ENCODE measurements at places on chromosomes 3 and 15.
A peak's percentile ranks its signal among the peaks of the same experiment; 100 is the strongest.

DNA sequence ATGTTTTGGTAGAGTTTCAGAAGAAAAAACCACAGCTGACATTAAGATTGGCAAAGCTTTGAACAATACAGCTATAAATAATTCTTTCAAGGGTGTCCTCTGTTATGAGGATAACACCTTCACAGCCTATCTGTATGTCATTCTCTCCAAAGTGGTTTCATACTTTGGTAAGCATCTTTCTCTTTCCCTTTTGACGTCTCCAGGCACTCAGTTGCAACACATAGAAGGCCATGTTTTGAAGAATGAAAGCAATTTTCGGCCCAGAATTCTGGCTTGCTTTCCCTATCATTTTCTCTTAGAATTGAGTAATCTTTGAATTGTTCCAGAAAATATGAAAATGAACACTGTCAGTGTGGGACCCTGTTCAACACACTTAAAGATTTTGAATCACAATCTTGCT lies 200.0 kb upstream of the CBLB start:
- peak; percentile 75 for ATAC-seq

- ATAC-seq: no peak
Measured at GRCh38 chr3:159899166-159899565, 89.5 kb upstream of the IL12A start.

GRCh38 chr3:124401843-124402242 lies 328.4 kb upstream of the UMPS start:
- ATAC-seq: no peak

- ATAC-seq: no peak
Measured at GRCh38 chr3:56591262-56591661, 34.3 kb downstream of the CCDC66 start.

GRCh38 chr15:65926899-65927298 lies 57.6 kb downstream of the RAB11A start:
- no peak for ATAC-seq

GRCh38 chr15:64459066-64459781 lies 1.2 kb upstream of the ZNF609 start:
- no peak for ATAC-seq

DNA sequence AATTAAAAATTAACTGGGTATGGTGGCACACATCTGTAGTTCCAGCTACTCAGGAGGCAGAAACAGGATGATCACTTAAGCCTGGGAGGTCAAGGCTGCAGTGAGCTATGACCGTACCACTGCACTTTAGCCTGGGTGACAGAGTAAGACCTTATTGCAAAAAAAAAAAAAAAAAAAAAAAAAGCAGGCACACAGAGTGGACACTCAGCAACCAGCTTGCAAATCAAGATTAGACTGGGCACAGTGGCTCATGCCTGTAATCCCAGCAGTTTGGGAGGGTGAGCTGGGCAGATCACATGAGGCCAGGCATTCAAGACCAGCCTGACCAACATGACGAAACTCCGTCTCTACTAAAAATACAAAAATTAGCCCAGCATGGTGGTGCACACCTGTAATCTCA lies 5.4 kb downstream of the CLN6 start:
- no peak for ATAC-seq

- ATAC-seq: no peak
Measured at GRCh38 chr3:152915695-152916094, 80.8 kb downstream of the P2RY1 start.

DNA sequence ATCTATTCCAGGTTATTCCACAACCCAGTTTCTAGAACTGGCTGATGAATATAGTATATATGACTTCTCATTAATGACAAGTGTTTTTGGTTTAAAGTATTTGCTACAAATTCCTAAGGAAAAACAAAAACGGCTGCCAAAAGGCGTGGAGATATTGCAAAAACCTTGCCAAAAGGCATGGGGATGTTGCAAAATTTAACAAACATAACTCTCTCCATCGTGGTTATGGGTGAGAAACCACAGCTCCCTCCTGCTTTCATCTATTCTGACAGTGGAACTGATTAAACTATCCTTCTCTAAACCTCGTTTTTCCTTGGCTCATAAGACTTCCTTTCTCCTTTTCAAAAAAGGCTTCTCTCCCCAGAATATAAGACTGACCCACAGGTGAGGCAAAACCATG lies 342.0 kb upstream of the PDZRN3 start:
- ATAC-seq: no peak

DNA sequence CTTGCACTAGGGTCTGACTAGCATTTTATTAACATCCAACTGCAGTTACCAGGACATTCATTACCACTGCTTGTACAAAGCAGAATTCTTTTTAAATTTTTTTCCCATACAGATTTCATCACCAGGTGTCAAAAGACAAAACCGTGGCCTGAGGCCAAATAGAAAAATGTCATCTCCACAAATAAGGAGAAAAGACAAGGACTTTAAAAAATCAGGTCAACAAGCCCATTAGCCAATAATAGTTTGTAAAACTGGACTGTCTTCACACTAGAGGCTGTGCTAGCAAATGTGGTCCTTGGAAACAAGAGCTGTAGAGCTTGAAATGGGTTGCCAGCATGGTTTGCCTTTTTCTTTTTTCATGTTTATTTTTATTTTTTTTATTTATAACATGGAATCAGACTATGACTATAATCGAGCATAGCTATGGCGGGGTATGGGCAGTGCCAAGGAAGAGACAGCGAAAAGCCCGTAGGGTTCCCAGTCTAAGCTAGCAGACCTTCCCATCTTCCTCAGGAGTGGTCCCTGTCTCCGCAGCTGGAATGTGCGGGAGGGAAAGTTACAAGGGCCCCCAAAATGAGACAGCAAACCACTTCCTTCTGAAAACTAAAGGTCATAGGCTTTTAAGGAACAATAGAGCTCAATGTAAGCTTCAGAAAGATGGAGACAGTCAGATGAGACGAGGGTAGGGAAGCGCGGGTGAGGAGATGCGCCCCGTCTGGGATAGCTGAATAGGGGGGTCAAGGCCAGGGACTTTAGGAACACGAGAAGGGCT lies 1.5 kb downstream of the PTPN9 start:
- ATAC-seq: no peak

- ATAC-seq: no peak
Measured at GRCh38 chr15:92822216-92823144, 77.6 kb upstream of the CHD2 start.

- ATAC-seq: no peak
Measured at GRCh38 chr3:172777901-172778300, 27.4 kb downstream of the ECT2 start.

DNA sequence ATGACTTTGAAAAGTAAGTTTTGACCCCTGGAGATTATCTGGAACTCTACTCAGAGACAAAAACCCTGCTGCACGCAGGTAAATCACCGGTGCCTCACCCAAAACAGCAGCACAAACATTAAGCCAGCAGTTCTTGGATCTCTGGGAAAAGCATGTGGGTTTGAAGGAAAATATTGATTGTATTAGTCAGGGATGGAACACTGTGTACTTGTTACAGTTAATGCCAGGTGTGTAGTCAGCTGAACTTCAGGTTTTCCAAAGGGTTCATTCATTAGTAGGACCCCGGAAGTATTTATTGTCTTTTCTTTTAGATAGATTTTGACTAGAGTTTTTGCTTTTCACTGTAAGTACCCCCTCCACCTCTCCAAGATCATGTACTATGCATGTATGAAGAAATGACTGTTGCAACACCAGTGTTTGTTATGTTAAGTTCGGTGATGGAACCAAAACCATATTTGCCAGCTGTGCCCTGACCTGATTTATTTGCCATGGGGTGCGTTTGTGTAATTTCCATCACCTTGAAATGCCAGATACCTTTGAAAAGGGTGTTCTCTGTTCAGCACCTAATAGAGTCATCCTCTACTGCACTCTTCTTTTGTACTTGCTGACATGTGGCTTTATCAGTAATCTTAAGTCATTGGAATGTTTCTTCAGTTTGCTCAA lies 14.5 kb downstream of the ARHGEF26 start:
- ATAC-seq: peak; percentile 31

DNA sequence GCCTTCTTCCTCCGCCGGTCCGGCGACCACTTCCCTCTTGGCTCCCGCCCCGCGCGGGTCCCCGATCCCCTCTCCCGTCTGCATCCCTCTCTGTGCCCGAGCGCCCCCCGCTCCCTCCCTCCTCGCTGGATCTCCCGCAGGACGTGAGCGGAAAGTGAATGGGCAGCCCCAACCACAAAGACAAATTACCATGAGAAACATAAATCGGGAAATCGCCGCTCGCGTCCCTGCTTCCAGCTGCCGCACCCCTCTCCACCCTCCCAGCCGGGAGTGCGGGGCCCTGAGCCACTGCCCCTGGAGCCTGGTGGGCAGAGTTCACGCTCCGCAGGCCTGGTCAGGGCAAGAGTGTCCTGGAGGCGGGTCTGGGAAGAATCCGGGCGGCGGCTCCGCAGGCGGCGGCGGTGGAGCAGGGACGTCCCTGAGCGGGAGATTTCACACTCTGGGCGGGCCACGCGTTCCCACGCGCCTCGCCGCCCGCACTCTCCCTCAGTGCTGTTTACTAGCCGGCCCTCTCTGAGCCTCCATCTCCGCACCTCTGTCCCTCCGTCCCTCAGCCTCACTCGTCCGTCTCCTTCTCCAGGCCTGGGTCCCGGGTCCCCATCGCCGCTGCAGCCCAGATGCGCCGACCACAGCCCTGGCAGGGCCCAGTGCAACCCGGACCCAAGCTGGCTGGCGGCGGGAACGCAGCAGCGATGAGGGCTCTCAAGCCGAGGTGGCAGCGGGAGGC lies 835 bp downstream of the SEMA5B start:
- peak; percentile 55 for ATAC-seq

GRCh38 chr3:118226206-118226605 lies 808.4 kb downstream of the IGSF11 start:
- ATAC-seq: no peak

DNA sequence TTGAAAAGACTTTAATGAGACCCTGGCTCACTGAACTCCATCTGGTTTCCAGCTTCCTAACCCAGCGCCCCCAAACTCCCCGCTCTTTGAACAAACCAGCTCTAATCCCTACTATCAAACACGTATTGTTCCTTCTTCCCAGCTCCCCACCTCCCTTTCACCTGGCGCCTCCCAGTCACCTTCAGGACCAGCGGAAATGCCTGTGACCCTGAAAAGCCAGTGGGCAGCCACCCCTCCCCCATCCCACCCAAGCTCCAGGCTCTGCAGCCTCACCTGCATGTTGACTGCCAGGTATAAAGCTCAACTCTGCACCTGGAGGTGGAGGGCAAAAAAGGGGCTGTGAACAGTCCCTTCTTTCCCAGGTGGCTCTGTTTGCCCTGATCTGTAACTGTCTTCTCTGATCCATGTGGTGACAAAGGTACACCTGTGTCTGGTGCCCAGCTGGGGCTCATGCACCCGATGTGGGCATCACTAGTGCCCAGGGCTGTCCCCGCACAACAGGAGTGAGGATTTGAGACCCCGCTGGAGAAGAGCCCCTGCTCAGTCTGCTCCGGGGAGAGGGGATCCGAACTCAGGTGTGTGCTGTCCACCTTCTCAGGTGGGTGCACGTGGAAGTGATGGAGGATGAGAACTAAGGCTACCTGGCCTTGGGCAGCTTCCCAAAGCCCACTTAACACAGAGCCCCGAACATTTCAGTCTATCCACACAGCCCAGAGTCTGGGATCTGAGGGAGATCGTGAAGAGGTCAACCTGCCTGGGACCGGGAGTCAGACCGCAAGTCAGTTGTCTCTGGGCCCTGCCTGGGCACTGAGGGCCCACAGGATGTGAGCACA lies 128.9 kb downstream of the NSMCE3 start:
- ATAC-seq: no peak

- peak; percentile 39 for ATAC-seq
Measured at GRCh38 chr15:85764649-85765277, 30.0 kb downstream of the KLHL25 start.

DNA sequence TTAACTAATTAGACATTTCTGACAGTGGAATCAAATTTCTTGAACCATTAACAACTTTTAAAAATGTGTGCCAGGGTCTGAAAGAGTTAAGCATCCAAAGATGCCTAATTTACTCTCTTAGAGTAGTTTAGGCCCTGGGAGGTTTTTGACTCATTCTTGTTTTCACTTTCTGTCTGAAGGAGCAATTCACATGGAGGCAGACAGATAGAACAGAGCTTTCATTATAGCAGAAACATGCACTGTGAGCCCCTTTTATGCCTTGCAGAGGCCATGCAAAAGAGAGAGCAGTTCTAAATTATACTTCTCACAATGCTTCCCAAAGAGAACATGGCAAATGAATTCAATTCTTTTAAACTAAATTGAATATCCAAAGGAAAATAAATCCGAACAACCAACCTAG lies 554.8 kb downstream of the MFSD1 start:
- no peak for ATAC-seq

GRCh38 chr15:78101423-78102105 lies 9.2 kb downstream of the SH2D7 start:
- ATAC-seq: no peak

DNA sequence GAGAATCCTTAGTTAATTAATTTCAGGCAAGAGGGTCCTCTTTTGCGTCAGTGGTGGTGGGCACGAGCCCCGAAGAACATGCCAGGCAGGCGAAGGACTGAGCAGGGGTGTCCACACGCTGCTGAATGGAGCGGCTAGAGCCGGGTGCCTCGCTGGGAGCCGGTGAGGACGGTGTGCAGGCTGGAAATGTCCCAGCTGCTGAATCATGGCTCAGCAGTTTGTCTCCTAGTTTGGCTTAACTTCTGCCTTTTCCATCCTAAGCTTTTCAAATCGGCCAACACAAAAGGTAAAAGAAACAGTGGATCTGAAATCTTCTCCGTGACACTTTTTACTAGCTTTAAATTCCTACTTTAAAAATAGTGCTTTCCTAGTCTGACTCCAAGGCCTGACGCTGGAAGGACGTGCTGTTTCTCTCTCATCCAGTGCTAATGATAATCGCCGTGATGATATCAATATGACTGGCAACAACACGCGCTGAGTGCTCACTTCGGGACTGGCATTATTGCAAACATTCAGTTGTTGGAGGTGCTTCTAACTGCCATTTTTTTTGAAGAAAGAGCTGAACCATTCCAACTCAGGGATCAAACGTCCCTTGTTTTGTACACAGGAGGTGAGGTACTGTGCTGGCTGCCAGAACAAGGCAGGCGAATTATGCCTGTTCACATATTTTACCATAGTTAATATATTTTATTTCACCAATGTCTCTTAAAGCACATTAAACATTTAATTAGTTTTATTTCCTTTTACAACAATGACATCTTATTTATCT lies 19.8 kb downstream of the PCSK6 start:
- no peak for ATAC-seq

DNA sequence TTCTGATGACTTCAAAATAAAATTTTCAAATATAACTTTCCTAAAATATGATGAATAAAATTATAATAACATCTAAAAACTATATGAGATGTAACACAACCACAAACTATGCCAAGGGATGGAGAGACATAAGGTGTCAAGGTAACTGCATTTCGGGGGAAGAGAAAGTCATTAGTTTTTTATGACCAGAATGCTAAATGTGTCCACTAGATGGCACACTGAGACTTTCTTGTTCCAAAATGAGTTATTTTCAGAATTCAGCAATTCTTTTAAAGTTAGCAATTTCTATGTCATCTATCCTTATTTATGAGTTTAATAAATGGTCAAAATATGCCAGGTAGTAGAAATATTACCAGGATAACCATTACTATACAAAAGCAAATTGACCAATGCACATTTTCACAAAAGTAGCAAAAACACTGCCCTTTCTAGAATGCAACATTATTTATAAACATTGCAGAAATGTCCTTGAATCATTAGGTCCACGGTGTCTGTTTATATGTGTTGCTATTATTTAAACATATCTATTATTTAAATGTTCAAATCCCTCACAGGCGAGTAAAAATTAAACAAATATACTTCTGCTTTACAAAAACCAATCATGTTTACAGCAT lies 374.2 kb downstream of the PLCL2 start:
- no peak for ATAC-seq

- ATAC-seq: no peak
Measured at GRCh38 chr3:180631317-180631716, 29.4 kb downstream of the TTC14 start.

- ATAC-seq: no peak
Measured at GRCh38 chr3:195178124-195178910, 92.6 kb downstream of the XXYLT1 start.

- no peak for ATAC-seq
Measured at GRCh38 chr3:49415931-49416601, 3.8 kb downstream of the TCTA start.

All from gastroesophageal sphincter (tissue), 4 donors.